ENCODE measurements at places on chromosomes 5 and 9.

GRCh38 chr9:129285979-129286772 lies 108.1 kb upstream of the IER5L start:
- no peak for DNase-seq

GRCh38 chr5:96775050-96775449 lies 32.7 kb downstream of the ERAP1 start:
- DNase-seq = no peak

GRCh38 chr9:117936185-117937130 lies 232.3 kb downstream of the TLR4 start:
- no peak for DNase-seq

DNA sequence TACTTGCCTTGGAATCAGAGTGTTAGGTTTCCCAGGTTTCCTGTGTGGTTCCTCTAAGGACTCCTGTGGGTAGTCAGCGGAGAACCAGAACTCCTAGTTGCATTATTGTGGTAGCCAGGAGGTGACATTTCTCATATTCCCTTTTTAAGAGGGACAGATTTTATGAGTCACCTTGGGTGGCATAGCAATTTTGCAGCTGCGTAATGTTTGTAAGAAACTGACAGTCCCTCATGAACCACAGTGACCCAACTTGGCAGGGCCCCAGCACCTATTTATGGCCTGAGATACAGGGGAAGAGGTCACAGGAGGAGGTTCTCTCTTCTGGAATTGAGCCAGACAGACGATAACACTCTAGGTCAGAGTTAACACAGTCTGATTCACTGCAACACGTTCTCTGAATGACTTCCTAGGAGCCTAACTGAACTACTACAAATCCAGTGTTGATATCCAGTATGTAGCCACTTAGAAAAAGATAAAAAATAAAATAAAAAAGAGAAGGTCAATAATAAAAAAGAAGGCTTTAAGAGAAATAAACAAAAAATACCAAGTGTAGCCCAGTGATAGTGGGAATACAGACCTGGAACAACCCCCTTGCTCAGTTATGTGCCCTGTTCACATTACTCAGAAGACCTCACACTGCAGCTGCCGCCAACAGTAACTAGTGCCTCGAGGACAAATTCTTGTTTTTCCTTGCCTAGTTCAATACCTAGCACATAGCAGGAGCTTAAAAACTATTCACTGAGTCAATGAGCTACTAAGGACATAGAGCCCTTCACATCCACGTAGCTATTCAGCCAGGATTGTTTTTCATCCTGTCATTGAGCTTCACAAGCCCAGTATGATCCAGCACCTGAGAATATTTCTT lies 50.7 kb upstream of the VLDLR start:
- DNase-seq = peak; percentile 93

DNA sequence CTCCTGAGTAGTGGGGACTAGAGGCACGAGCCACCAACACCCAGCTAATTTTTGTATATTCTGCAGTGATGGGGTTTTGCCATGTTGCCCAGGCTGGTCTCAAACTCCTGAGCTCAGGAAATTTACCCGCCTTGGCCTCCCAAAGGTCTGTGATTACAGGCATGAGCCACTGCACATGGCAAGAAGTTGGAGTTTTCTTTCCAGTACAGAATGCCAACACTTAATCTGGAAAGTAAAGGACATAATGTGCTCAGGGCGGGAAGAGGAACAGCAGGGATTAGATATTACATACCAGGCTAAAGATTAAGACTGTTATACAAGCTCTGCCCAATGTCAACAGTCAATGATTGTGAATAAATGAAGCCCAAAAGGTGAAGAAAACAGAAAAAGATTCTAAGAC lies 47.2 kb upstream of the AGXT2 start:
- DNase-seq = no peak

GRCh38 chr5:68134033-68134668 lies 81.4 kb upstream of the PIK3R1 start:
- DNase-seq = no peak

GRCh38 chr5:117424559-117424958 lies 849.9 kb upstream of the SEMA6A start:
- no peak for DNase-seq

- no peak for DNase-seq
Measured at GRCh38 chr9:127524373-127524772, 73.1 kb downstream of the LRSAM1 start.

DNA sequence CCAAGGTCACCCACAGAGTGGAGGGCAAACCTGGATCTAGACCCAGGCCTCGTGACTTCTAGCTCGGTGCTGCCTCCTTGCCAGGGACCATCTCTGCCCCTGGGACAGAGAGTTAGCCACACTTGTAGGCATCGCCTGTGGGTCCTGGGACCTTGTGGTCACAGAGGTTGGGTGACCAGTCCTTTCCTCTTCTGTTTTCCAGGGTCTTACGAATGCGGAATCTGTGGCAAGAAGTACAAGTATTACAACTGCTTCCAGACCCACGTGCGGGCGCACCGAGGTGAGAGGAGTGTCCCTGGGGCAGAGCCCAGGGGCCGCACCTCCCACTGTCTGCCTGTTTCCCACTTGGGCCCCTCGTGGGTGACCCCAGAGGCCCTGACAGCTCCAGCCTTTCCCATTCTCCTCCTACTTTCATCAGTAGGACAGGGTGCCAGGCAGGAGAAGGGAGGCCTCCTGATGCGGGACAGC lies 76.3 kb downstream of the AMBP start:
- DNase-seq = no peak

- DNase-seq = peak; percentile 8
Measured at GRCh38 chr5:167261309-167262100, 1029.9 kb upstream of the WWC1 start.

GRCh38 chr5:72248410-72248981 lies 71.5 kb downstream of the MRPS27 start:
- DNase-seq = peak; percentile 40

- DNase-seq = no peak
Measured at GRCh38 chr5:127586066-127586770, 62.7 kb upstream of the CTXN3 start.

DNA sequence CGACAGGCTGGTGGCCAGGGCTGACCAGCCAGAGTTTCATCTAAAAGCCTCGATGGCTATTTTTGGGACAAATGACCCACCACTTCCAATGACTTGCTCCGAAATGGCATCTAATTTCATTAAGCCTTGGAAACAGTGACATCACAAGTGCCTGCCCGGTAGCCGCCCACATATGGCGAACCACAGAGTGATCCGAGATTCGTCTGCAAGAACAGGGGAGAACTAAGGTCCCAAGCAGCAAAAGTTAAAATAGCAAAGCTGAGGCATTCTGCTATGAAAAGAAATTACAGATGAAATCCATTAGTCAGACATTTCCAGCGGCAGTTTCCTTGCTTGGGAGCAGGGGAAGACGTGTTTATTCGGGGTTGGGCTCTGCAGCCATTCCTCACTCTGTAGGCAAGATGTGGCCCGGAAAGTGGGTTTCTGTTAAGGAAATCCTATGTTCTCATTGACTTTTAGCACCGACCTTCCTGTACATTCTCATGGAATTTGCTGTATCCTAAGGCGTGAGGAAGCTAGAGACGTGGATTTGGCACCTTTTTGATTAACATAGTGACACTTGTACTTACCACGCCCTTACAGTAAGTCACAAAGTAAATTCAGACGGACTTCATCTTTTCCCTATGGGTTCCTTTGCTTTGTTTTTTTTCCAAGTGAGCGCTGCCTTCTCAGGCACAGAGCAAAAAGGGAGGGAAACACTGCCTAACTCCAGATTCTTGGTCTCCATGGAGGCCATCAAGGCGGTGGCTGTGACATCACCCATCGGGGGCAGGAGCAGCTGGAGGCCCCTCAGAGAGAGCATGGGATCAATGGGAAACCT lies 45.1 kb downstream of the ERGIC1 start:
- DNase-seq = no peak
